Activated T-helper 1 cell treated with anti-CD3 and anti-CD28 coated beads, Interleukin-2, amount 50 U/mL, for 16 hours (primary cell): ENCODE measurements at places on chromosomes 12 and 14.

DNA sequence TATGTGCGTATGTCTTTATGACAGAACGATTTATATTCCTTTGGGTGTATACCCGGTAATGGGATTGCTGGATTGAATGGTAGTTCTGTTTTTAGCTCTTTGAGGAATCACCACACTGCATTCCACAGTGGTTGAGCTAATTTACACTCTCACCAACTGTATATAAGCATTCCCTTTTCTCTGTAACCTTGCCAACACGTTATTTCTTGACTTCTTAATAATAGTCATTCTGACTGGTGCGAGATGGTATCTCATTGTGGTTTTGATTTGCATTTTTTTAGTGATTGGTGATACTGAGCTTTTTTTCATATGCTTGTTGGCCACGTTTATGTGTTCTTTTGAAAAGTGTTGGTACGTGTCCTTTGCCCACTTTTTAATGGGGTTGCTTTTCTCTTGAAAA, 49.7 kb downstream of the FRS2 start:
- DNase-seq, result no peak

- no peak for DNase-seq
Observed at GRCh38 chr14:98944989-98945388, 327.0 kb downstream of the BCL11B start.

- no peak for DNase-seq
Observed at GRCh38 chr12:99917711-99918402, 66.9 kb downstream of the ANKS1B start.

DNA sequence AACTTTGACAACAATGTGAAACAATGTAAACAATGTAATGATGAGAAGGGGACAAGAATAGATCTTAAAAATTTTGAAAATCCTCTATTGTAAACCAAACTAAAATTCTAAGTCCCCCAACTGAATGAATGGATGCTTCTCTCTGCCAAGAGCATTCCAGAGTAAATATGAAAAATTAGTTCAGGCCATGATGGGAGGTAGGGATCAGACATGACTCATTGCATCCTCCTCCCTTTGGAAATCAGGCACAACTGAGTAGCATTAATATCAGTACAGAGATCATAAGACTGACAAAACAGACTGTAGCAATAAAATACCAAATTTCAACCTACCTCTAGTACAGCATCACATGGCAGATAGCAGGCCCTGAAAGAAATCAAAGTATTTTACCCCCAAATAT, 559.9 kb downstream of the C12orf50 start:
- DNase-seq, result no peak

- DNase-seq, result no peak
Observed at GRCh38 chr14:64112867-64113678, 181.1 kb downstream of the ESR2 start.

- DNase-seq, result no peak
Observed at GRCh38 chr12:130742112-130742511, 26.0 kb upstream of the RIMBP2 start.

- DNase-seq, result no peak
Observed at GRCh38 chr12:30041096-30041495, 257.4 kb upstream of the TMTC1 start.

- DNase-seq, result no peak
Observed at GRCh38 chr12:64044191-64044590, 177.9 kb downstream of the KICS2 start.

DNA sequence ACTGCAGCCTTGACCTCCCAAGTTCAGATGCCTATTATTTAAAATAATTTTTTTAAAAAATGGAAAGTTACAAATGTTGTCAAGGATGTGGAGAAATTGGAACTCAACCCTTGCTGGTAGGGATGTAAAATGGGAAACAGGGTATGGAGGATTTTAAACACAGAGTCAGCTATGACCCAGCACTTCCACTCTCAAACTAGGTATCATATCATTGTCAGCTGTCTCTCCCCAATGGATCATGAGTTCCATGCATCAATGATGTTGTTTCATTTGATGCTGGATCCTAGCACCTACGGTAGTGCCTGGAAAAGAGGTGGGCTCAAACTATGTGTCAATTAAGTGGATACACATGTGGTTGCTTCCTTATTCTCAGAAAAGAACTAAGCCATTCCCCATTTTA, 150.9 kb downstream of the RIMBP2 start:
- DNase-seq, result no peak

DNA sequence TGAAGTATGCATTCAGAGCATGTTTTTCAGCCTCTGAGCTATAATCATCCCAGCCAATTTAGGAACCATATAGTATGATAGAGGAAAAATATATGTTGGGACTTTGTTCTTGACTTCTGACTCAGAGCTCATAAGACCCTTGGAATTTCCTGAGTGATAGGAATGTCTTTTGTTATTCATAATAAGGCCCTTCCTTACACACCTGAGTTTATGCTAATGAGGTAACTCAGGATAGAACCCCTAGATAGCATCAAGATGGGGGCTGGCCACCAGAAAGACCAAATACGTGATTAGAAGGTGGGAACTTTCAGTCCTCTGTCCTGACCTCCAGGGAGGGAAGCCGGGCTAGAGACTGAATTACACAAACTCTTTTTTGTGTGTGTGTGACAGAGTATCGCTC, 32.4 kb upstream of the PLEK2 start:
- DNase-seq, result no peak

- no peak for DNase-seq
Observed at GRCh38 chr12:113788020-113788856, 177.9 kb downstream of the RBM19 start.

- DNase-seq, result no peak
Observed at GRCh38 chr14:101337053-101337452, 224.2 kb upstream of the DIO3 start.

DNA sequence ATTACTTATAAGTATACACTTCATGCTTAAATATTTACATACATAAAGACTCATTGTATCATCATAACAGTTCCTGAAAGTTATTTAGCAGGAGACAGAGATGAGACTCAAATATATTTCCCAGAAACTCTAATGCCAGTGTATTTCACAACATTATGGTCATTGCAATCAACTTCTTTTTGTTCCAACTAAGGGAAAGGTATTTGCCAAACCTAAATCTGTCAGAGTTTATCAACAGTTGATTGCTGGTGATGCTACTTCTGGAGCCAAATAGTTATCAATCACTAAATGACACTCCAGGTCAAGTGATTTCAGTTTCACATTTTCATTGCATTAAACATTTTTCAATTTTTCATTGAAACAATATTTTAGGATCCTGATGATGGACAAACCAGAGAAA, 72.1 kb upstream of the AVPR1A start:
- DNase-seq, result no peak

DNA sequence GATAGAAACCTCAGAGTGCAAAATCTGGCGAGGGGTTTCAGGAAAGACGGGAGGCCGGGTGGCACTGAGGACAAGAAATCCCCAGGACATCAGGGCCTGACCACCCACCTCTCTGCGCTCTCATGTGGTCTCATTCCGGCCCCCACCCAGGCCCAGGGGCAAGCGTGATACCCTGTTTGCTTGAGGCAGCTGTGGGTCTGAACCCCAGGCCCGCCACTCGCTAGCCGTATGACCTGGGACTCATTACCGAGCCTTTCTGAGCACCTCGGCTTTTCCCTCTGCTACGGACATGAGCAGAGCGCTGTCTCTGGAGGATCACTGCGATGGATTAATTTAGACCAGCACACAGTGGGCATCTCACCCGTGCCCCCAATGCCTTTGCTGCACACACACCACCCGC, 25.5 kb upstream of the BCDIN3D start:
- DNase-seq, result no peak

GRCh38 chr14:99757331-99758070, 35.7 kb upstream of the EML1 start:
- no peak for DNase-seq

- DNase-seq, result peak; percentile 40
Observed at GRCh38 chr14:74618078-74618952, 6.3 kb upstream of the LTBP2 start.

GRCh38 chr12:32134101-32134888, 27.6 kb downstream of the BICD1 start:
- DNase-seq, result peak; percentile 17

DNA sequence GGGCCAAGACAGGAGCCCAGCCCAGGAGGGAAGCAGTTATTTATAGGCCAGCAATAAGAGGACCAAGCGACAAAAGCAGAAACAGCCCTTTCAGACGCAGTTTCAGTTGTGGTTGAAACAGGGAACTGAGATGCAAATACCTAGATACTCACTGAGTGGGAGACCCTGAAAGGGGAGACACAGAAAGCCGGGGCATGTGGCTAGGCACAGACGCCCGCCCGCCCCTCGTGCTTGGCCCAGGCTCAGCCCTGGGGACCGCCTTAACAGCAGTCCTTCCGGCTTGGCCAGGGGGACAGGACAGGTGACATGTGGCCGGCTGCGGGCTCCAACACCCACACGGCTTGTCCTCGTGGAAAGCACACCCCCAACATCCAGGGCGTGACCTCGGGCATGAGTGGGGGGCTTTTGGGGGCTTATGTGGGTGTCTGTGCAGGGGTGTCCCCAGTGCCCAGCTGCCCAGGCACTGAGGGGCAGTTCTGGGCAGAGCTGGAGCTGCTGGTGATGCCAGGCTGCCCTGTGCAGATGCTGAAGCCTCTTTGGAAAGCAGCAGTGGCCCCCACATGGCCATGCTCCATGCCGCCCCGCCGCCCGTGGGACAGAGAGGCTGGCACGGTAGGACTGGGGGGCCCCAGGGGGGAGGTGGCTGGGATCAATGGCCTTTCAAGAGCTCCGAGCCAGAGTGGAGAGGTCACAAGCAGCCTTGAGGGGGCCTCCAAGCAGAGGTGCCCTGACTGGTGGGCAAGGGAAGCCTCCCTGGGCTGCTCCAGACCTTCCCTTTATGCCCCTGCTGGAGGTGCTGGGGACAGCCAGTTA, 2.1 kb downstream of the PLD4 start:
- no peak for DNase-seq

GRCh38 chr12:28776220-28776619, 372.9 kb upstream of the FAR2 start:
- DNase-seq, result no peak

DNA sequence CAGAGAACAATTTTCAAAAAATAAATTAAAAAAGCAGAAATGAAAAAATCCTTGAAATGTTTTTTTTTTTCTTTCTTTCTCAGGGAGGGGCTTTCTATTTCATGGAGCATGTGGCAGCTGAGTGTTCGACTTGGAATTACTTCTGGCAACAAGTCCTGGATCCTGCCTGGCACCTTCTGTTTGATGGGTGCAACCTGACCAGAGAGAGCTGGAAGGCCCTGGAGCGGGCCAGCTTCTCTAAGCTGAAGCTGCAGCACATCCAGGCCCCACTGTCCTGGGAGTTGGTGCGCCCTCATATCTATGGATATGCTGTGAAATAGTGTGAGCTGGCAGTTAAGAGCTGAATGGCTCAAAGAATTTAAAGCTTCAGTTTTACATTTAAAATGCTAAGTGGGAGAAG, 22.5 kb upstream of the HIGD1C start:
- DNase-seq, result no peak

DNA sequence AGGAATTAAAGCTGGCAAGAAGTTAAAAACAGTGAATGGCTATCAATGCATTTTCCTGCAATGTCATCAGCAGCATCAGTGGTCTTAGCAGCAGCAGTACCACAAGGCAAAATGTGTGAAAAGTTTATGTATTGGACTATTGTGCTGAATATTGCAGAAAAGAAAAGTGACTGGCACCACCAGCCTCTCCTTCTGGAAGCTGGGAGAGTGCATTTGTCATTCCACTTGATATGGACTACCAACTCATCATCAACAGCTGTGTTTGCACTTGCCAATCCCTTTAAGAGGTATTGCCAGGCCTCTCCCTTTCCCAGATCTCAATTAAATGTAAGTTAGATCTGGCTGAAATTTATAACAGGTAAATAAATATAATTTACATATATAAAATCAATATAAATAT, 151.0 kb upstream of the GZMB start:
- no peak for DNase-seq

GRCh38 chr14:28758253-28758884, 8.2 kb upstream of the FOXG1 start:
- DNase-seq, result no peak

DNA sequence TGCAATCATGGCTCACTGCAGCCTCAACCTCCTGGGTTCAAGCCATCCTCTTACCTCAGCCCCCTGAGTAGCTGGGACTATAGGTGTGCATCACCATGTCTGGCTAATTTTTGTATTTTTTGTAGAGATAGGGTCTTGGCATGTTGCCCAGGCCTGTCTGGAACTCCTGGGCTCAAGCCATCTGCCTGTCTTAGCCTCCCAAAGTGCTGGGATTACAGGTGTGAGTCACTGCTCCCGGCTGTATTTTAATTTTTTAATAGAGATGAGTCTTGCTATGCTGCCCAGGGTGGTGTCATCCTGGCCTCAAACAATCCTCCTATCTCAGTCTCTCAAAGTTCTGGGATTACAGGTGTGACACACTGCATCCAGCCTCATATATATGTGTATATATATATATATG, 31.7 kb upstream of the GPRC5A start:
- no peak for DNase-seq

DNA sequence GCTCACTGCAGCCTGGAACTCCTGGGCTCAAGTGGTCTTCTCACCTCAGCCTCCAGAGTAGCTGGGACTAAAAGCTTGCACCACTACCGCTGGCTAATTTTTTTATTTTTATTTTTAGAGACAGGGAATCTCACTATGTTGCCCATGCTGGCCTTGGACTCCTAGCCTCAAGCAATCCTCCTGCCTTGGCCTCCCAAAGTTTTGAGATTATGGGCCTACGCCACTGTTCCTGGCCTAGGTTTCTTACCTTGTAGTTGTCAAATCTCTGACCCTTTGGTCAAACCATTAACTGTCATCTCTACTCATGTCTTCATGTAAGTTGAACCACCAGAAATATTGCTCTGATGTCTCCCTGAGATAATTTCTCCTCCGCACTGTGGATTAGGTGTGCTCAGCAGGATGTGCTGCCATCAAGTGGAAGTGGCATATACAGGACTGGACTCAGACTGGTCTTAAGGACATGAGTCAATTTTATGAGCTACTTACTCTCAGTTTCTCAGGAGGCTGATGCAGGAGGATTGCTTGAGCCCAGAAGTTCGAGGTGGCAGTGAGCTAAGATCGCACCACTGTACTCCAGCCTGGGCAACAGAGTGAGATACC, 28.5 kb downstream of the ACTR6 start:
- no peak for DNase-seq

- no peak for DNase-seq
Observed at GRCh38 chr12:124564971-124565491, 2.4 kb downstream of the NCOR2 start.

GRCh38 chr12:119902084-119902509, 25.0 kb upstream of the CIT start:
- DNase-seq, result peak; percentile 37

- DNase-seq, result no peak
Observed at GRCh38 chr12:24718617-24719016, 230.3 kb downstream of the BCAT1 start.

- DNase-seq, result no peak
Observed at GRCh38 chr14:69531135-69531534, 43.5 kb downstream of the CCDC177 start.

- no peak for DNase-seq
Observed at GRCh38 chr14:68596701-68597100, 196.2 kb downstream of the ZFP36L1 start.

DNA sequence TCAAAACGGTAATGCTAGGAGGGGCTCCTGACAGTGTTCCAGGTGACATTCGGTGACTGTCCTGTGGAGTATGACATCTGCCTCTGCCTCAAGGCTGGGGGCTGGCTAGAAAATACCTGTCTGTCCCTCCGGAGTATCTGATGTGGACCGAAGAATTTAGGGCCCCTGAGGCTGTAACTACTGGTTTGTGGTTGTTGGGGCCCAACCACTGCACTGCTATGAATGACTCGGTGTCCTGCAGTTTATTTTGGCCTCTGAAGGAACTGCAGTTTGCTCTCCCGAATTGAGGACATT, 198.9 kb upstream of the CAND1 start:
- DNase-seq, result no peak

- DNase-seq, result no peak
Observed at GRCh38 chr14:93748208-93749075, 39.8 kb downstream of the PRIMA1 start.
